Inflammatory macrophage treated with lipopolysaccharide for 1 hour (primary cell): ENCODE measurements at places on chromosomes 3 and 15.
A peak's percentile ranks its signal among the peaks of the same experiment; 100 is the strongest.

- no peak for DNase-seq
Observed at GRCh38 chr15:100033140-100033857, 300.1 kb upstream of the LYSMD4 start.

DNA sequence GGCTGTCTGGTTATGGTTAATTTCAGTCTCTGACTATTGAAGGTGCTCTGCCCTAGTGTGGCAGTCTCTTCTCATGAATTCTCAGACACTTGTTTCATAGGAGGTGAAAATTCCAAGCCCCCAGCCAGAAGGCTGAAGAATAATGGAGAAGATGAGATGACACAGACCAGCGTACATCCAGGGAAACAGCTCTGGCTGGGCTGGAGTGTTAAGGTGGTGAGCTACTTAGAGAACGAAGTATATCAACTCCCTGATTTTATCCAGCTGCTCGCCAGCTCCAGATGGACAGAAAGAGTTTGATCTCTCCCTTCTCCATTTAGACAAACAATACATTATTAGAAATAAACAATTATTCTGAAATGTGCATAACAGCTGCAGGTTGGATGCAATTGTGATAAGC, 494.5 kb upstream of the RGMA start:
- DNase-seq, result no peak

DNA sequence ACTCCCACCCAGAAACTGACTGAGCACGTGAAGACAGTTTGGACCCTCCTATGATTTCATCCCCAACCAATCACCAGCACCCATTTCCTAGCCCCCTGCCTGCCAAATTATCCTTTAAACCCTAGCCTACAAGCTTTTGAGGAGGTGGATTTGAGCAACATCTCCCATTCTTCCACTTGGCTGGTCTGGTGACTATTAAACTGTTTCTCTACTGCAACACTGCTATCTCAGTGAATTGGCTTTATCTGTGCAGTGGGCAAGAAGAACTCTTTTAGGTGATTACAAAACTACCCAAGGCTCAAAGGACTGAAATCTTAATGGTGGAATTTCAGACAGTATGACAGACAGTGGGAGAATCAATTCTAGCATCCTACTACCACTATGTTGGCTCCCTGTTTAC, 57.6 kb downstream of the FOXB1 start:
- DNase-seq, result no peak

- DNase-seq, result no peak
Observed at GRCh38 chr3:118682921-118683320, 351.7 kb downstream of the IGSF11 start.

DNA sequence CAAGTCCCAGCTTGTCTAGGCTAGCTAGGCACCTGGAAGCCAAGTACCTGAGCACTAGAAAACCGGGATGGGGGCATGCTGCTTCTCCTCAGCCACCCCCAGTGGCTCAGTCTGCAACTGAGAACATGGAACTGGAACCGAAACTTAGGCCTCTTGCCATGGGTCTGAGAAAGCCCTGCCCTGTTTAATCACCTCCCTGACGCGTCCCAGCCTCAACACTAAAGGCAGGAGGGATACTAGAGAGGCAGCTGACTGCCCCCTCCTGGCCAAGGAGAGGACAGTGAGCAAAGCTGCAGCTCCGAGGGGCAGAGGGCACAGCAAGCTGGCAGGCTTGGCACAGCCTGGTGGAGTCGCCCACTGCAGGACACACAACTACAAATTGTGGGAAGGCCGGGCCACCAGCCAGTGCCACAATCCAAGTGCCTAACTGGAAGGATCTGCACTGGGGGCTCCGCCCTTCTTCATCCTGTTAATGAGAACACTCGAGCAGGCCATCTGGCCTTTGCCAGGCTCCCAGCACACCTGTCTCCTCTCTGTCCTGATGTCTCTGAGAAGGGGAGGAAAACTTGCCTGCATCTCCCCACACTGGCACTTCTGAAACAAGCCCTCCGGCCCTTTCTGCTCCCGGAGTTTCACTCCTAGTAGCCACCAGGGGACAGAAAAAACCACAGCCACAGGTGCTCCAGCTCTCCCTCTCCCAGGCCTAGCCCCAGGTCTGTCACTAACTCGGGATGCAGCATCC, 53.7 kb downstream of the BDH1 start:
- DNase-seq, result peak; percentile 70

GRCh38 chr3:73449774-73450173, 175.0 kb downstream of the PDZRN3 start:
- DNase-seq, result no peak

- no peak for DNase-seq
Observed at GRCh38 chr3:65177960-65178376, 490.2 kb upstream of the ADAMTS9 start.

DNA sequence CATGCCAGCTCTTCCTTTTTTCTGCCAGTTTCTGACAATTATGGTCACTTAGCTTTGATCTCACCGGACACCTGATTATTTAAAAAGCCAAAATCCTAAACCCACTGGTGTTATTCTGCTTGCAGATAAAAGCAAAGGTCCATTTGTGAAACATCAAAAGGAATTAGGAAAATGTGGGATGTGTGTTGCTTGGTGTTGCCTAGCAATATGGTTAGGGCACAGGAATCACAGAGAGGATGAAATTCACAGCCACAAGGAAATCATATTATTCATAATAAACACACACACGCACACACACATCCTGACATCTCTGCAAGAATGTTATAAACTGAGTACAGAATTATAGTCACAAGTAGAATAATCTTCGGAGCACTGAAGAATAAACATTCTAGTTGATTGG, 89.3 kb upstream of the BHLHE40 start:
- DNase-seq, result no peak
